ENCODE measurements at places on chromosomes 2 and 18. TPM values are rescaled to one million over a fixed set of nuclear protein-coding genes. Genes with fewer than 3 reads are reported as not detected.

DNA sequence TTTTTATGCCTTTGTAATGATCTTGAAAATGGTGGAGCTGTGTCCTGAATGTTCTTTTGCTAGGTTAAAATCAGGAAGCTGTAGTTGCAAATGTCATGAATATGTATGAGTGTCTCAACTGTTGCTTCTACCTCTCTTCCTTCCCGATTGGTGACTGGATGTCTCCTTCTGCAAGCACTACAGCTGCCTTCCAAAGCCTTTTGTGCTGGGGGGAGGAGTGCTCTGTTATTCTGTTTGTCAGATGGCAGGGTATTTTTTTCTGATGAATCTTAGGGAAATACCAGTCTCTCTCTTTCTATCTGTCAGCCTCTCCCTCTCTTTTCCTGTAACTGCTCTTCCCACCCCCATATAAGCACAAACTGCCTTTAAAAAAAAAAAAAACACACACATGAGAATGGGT, 1396.3 kb upstream of the CELF4 start:
- no peak for DNase-seq

The SP110 gene
- total RNA-seq = 18.4 TPM

The DLX1 gene
- total RNA-seq = not detected

GRCh38 chr2:150045601-150046000, 441.9 kb downstream of the RND3 start:
- no peak for DNase-seq

The NRP2 gene
- total RNA-seq = 143 TPM

The POMC gene
- 3.0 TPM for total RNA-seq

The SPDYA gene
- 0.90 TPM for total RNA-seq

- DNase-seq = no peak
Observed at GRCh38 chr2:146579147-146579930, 1265.5 kb upstream of the ACVR2A start.

DNA sequence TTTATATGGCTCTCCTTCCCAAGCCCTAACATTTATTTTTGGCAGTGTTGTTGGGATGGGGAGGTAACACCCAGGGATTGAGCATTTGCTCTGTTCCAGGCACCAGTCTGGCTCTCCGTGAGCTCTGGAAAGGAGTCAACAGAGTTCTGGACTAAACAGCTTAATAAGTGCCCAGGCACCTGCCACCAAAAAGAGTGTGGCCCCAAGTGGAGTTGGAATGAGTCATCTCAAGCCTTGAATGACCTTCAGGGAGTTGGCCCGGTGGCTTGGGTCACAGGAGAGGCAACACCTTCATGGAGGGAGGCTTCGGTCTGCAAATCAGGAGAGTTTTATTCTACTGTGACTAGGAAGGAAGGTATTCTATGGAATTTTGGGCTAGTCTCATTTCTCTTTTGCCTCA, 203.2 kb downstream of the DLGAP1 start:
- no peak for DNase-seq

All from ovary (tissue), 10 donors.